ENCODE measurements at places on chromosomes 3 and 15. TPM values are rescaled to one million over a fixed set of nuclear protein-coding genes. Genes with fewer than 3 reads are reported as not detected.

GRCh38 chr3:74390121-74390877 lies 224.2 kb downstream of the CNTN3 start:
- H3K36me3 ChIP-seq: no peaks in the 10 kb centered on the region
- H3K4me1 ChIP-seq: peaks cover 11% of the 10 kb centered on the region
- H3K4me3 ChIP-seq: no peak overlapping the region
- no peak overlapping the region for H3K27ac ChIP-seq

GLDN gene
- 0.18 TPM for total RNA-seq

DNA sequence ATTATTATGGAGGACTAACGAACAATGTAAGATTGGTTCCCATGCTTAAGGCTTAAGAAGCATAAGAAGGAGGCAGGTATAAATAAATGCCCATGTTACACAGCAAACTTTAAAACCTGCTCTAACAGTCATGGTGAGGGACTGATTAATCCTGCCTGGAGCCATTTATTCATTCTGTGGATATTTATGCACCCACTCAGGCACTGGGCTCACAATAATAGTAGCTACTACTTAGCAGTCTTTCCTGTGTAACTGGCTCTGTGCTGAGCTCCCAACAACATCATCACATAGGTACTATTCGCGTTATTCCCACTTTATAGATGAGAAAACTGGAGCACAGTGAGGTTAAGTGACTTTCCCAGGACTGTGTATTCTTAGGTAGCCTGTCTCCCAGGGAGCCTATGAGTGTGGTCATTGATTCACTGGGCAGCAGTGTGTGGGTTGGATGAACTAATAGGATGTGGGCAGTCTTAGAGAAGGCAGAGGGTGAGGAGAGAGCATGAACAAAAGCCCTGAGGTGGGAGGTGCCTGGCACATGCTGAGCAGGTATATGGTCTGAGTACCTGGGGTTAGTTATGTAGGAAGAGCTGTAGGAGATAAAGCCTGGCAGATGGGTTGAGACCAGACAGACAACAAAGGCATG lies 44.1 kb upstream of the UMPS start:
- peaks cover 1% of the 10 kb centered on the region for H3K36me3 ChIP-seq
- H3K27ac ChIP-seq: no peak overlapping the region
- peaks cover 15% of the 10 kb centered on the region for H3K4me1 ChIP-seq
- H3K27me3 ChIP-seq: no peaks in the 10 kb centered on the region
- DNase-seq: no peak

- H3K27ac ChIP-seq: no peak overlapping the region
- H3K36me3 ChIP-seq: no peaks in the 10 kb centered on the region
- H3K27me3 ChIP-seq: no peaks in the 10 kb centered on the region
- no peak overlapping the region for H3K4me3 ChIP-seq
- no peak for DNase-seq
- H3K4me1 ChIP-seq: peaks cover 7% of the 10 kb centered on the region
Measured at GRCh38 chr15:95624616-95625361, 705.7 kb upstream of the NR2F2 start.

DNA sequence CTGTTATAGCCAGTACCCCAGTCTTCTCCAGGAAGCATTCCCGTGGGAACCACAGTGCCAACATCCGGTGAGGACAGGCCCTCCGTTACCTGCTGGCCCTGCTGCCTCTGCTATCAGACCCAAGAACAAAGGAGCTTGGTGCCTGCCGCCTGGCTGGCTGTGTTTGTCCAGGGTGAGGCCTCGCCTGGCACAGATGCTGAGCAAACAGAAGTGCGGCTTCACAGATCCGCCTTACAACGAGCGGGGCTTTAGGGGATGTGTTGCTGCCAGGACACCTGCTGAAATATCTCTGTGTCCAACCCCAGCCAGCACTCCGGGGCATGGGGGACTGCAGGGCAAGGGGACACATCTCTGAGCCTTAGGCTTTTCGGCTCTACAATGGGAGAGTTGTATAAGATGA lies 2.2 kb upstream of the EPHB3 start:
- H3K36me3 ChIP-seq: no peaks in the 10 kb centered on the region
- no peak overlapping the region for H3K27ac ChIP-seq
- H3K4me1 ChIP-seq: peaks cover 23% of the 10 kb centered on the region
- no peak overlapping the region for H3K4me3 ChIP-seq

COL6A5 gene
- not detected for total RNA-seq

GRCh38 chr3:41024031-41024836 lies 175.1 kb upstream of the CTNNB1 start:
- H3K4me1 ChIP-seq: peaks cover 5% of the 10 kb centered on the region
- no peak overlapping the region for H3K27ac ChIP-seq
- DNase-seq: no peak
- no peaks in the 10 kb centered on the region for H3K36me3 ChIP-seq
- H3K27me3 ChIP-seq: no peaks in the 10 kb centered on the region

DNA sequence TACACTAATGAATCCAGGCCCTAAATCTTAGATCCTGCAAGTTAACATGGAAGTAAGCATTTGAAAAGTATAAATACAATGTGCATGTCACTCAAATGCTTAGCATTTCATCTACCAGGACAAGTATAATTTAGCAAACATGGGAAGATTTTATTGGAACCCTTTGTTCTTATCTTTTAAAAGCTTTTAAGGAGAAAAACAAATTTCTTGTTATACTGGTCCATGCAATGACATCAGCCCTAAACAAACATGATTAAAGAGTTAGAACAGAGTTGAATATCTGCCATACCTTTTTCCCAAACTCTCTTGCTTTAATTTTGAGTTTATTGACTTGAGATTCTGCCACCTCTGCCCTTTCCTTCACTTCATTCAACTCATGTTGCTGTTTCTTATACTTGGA lies 87.0 kb downstream of the HHLA2 start:
- no peak for DNase-seq
- H3K27me3 ChIP-seq: no peaks in the 10 kb centered on the region
- no peak overlapping the region for H3K27ac ChIP-seq
- H3K4me1 ChIP-seq: peaks cover 8% of the 10 kb centered on the region
- H3K36me3 ChIP-seq: no peaks in the 10 kb centered on the region

ZNF502 gene
- total RNA-seq: not detected

IREB2 gene
- total RNA-seq: 87.4 TPM

SLC12A1 gene
- total RNA-seq: not detected
